ENCODE measurements at places on chromosomes 6 and 20. TPM values are rescaled to one million over a fixed set of nuclear protein-coding genes. Genes with fewer than 3 reads are reported as not detected.
A peak's percentile ranks its signal among the peaks of the same experiment; 100 is the strongest.

DNA sequence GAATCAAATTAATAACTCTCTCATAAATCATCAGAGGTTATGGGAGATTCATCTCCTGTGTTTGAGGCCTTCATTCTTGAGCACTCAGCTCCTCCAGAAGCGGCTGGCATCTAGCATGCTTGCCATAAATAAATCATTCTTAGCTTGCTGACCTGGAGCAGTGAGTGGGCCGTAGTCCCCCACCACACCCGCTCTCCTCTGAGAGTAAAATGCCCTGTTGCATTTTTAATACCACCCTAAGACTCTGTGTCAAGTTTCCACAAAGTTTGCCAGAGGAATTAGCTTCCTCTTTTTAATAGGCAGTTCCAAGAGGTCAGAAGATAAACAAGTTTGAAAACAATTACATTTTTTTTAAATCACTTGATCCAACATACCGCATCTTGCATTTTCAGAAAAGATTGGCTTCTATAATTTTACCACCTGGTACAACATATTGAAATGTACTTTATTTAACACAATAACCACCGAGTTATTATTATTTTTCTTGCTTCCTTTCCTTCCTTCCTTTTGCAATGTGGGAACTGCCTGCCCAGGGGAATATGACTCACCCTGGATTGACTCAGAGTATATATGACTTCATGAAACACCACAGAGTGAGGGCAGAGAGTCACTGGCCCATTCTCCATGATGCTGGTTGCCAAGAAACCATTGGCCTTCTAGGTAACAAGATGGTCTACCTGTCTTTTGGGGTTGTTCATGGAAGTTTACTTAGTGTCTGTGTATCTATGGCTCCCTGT, 29.4 kb upstream of the CLIC5 start:
- no peaks in the 10 kb centered on the region for H3K27me3 ChIP-seq
- no peaks in the 10 kb centered on the region for H3K36me3 ChIP-seq
- H3K27ac ChIP-seq: peak overlapping the region; percentile 58

- H3K4me3 ChIP-seq: no peak overlapping the region
- no peak overlapping the region for H3K27ac ChIP-seq
- no peaks in the 10 kb centered on the region for H3K27me3 ChIP-seq
- peaks cover 35% of the 10 kb centered on the region for H3K4me1 ChIP-seq
- H3K36me3 ChIP-seq: 0 out of 2 replicates have a peak, but pooled peaks cover 2% of the 10 kb centered on the region
- no peak for DNase-seq
Observed at GRCh38 chr6:25485821-25486534, 166.0 kb upstream of the SCGN start.

- peaks cover 14% of the 10 kb centered on the region for H3K4me1 ChIP-seq
- H3K27ac ChIP-seq: no peak overlapping the region
- no peak for DNase-seq
- H3K27me3 ChIP-seq: no peaks in the 10 kb centered on the region
- peaks cover 7% of the 10 kb centered on the region for H3K36me3 ChIP-seq
- no peak overlapping the region for H3K4me3 ChIP-seq
Observed at GRCh38 chr6:142266060-142266459, 35.7 kb upstream of the ADGRG6 start.

GRCh38 chr6:25832307-25832662, 433 bp upstream of the SLC17A1 start:
- H3K27me3 ChIP-seq: no peaks in the 10 kb centered on the region
- H3K36me3 ChIP-seq: no peaks in the 10 kb centered on the region
- no peak for DNase-seq
- no peak overlapping the region for H3K27ac ChIP-seq

DNA sequence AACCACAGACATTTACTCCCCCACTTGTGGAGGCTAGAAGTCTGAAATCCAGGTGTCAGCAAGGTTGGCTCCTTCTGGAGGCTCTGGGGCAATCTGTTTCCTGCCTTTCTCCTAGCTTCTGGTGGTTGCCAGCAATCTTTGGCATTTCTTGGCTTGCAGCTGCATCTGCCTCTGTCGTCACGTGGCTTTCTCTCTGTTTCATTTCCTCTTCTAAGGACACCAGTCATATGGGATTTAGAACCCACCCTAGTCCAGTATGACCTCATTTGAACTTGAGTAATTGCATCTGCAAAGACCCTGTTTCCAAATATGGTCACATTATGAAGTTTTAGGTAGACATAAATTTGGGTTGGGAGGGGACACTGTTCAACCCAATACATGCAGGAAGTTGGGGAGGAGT, 56.2 kb upstream of the EPB41L1 start:
- no peak overlapping the region for H3K4me3 ChIP-seq
- no peaks in the 10 kb centered on the region for H3K36me3 ChIP-seq
- no peak overlapping the region for H3K27ac ChIP-seq
- DNase-seq: no peak

DNA sequence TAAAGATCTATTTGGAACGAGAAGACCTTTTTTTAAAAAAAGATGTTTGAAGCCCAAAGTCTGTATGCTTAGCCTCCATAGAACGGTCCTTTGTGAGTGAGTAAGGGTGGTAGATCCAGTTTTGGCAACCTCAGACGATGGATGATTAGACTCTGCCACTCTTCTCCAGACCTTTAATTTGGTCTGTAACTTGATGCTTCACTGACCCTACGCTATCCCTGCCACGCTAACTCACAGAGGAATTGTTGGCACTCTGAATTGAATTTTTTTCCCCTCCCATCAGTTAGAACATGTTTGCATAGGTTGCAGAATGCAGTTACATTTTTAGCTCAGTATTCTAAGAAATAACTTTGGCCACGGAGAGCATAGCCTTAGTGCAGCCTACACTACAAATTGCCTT, 15.8 kb upstream of the DEK start:
- peaks cover 15% of the 10 kb centered on the region for H3K4me1 ChIP-seq
- no peak overlapping the region for H3K27ac ChIP-seq
- no peak for DNase-seq
- no peak overlapping the region for H3K4me3 ChIP-seq
- H3K36me3 ChIP-seq: peaks cover 13% of the 10 kb centered on the region

GRCh38 chr6:8282380-8282779, 153.0 kb downstream of the SLC35B3 start:
- H3K27ac ChIP-seq: no peak overlapping the region
- DNase-seq: no peak
- H3K36me3 ChIP-seq: no peaks in the 10 kb centered on the region
- H3K4me3 ChIP-seq: no peak overlapping the region

GRCh38 chr6:134902936-134903335, 47.0 kb downstream of the ALDH8A1 start:
- H3K4me1 ChIP-seq: peaks cover 22% of the 10 kb centered on the region
- no peak overlapping the region for H3K27ac ChIP-seq
- DNase-seq: no peak
- no peak overlapping the region for H3K4me3 ChIP-seq

GRCh38 chr6:56364827-56365339, 117.5 kb upstream of the COL21A1 start:
- peak overlapping the region; percentile 85 for H3K27ac ChIP-seq
- DNase-seq: peak; percentile 84
- H3K27me3 ChIP-seq: no peaks in the 10 kb centered on the region
- H3K4me3 ChIP-seq: peak overlapping the region; percentile 73
- H3K4me1 ChIP-seq: peaks cover 55% of the 10 kb centered on the region

DNA sequence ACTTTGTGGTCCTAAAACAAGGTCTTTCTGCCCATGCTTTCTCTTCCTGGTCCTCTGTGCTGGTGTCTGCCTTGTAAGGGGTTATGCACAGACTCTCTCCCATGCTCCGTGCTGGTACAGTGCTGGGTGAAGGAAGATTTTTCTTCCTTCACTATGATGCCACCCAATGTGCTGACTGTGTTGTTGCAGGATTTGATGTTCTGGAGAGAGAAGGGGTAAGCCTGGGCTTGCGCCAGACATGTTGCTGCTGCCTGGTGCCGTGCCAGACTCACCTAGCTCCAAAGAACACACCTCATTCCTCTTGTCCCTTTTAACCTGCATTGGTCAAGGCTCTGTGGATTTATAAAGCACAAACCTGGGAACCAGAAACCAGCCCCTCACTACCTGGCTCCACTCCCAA, 28.4 kb upstream of the ARMH2 start:
- no peak overlapping the region for H3K27ac ChIP-seq
- no peaks in the 10 kb centered on the region for H3K36me3 ChIP-seq
- H3K4me1 ChIP-seq: peaks cover 15% of the 10 kb centered on the region
- no peak for DNase-seq
- no peak overlapping the region for H3K4me3 ChIP-seq

GRCh38 chr20:21508230-21509078, 5.4 kb downstream of the NKX2-2 start:
- peak overlapping the region; percentile 0 for H3K4me3 ChIP-seq
- H3K4me1 ChIP-seq: peaks cover 31% of the 10 kb centered on the region
- H3K36me3 ChIP-seq: peaks cover 9% of the 10 kb centered on the region
- H3K27me3 ChIP-seq: peaks cover 50% of the 10 kb centered on the region

- H3K27me3 ChIP-seq: peaks cover 22% of the 10 kb centered on the region
- no peaks in the 10 kb centered on the region for H3K36me3 ChIP-seq
- no peak overlapping the region for H3K4me3 ChIP-seq
- DNase-seq: no peak
Observed at GRCh38 chr6:14621518-14621917, 503.9 kb downstream of the CD83 start.

- no peak overlapping the region for H3K4me3 ChIP-seq
- H3K4me1 ChIP-seq: peaks cover 8% of the 10 kb centered on the region
- peaks cover 2% of the 10 kb centered on the region for H3K27me3 ChIP-seq
- no peak overlapping the region for H3K27ac ChIP-seq
- DNase-seq: no peak
Observed at GRCh38 chr20:57402206-57403125, 11.3 kb downstream of the RBM38 start.

DNA sequence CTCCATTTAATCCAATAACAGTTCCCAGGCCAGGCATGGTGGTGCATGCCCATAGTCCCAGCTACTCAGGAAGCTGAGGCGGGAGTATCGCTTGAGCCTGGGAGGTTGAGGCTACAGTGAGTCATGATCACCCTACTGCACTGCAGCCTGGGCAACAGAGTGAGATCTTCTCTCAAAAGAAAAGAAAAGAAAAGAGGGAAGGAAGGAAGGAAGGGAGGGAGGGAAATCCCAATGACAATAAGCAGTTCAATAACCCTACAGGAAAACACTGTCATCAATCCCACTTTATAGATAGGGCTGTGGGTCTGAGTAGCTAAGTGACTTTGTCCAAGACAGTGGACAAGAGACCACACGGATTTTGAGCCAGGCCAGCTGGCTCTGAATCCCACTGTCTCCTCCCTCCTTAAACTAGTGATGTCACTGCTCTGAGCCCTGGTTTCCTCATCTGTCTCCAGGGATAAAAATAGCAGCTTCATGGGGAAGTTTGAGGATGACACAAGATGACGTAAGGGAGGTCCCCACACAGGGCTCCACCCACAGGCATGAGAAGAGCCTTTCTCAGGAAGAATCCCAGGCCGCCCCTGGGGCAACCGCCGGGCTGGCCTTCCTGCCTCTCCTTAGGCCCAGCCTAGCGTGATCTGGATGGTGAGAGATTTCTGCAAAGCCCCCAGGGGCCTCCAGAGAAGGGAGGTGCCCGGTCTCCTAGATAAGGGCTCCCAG, 7.2 kb upstream of the TRIB3 start:
- peak overlapping the region; percentile 87 for H3K27ac ChIP-seq
- DNase-seq: peak; percentile 68
- H3K4me3 ChIP-seq: no peak overlapping the region

- H3K4me3 ChIP-seq: no peak overlapping the region
- no peaks in the 10 kb centered on the region for H3K4me1 ChIP-seq
- H3K27ac ChIP-seq: no peak overlapping the region
- H3K27me3 ChIP-seq: no peaks in the 10 kb centered on the region
Observed at GRCh38 chr6:92538275-92538674, 881.1 kb downstream of the EPHA7 start.

DNA sequence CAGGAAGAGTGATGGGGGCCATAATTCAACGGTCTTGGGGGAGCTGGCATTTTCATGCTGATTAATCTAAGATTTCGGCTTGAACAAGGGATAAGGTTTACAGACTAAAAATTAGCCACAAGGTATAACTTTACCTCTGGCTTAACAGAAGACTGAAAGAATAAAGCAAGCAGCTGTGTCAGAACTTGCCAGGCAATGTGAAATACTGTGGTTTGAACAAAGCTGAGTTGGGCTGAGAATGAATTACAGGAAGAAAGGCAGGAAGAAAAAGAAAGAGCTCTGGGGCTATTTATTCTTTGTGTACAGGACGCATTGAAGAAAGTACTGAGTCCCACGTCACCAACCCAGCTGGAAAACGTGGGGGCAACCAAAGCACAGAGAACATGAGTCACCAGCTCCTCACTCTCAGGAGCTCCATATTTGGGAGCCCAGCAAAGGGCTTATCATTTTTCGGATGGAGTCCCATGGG, 121.5 kb upstream of the NEDD9 start:
- H3K36me3 ChIP-seq: no peaks in the 10 kb centered on the region
- peaks cover 9% of the 10 kb centered on the region for H3K4me1 ChIP-seq
- peaks cover 4% of the 10 kb centered on the region for H3K27me3 ChIP-seq
- no peak overlapping the region for H3K4me3 ChIP-seq
- DNase-seq: no peak

DNA sequence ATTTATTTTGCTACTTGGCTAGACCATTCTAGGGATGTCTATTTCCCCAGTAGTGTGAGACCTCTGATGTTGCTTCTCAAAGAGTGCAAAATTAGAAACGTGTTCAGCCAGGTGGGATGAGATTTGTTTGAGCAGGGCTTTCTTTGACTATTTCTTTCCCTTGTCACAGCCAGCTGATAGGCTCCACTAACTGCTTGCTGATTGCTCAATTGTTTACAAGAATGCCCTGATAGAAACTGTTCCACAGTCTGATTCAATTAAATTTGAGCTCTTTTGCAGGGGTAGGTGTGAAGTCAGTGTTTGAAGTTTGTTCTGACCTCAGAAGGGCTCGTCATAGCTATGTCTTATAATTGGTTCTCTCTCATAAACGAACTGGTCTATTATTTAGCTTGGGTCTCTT, 220.5 kb downstream of the FNDC1 start:
- H3K27ac ChIP-seq: no peak overlapping the region
- no peaks in the 10 kb centered on the region for H3K36me3 ChIP-seq
- DNase-seq: no peak
- H3K27me3 ChIP-seq: peaks cover 2% of the 10 kb centered on the region
- no peak overlapping the region for H3K4me3 ChIP-seq

DNA sequence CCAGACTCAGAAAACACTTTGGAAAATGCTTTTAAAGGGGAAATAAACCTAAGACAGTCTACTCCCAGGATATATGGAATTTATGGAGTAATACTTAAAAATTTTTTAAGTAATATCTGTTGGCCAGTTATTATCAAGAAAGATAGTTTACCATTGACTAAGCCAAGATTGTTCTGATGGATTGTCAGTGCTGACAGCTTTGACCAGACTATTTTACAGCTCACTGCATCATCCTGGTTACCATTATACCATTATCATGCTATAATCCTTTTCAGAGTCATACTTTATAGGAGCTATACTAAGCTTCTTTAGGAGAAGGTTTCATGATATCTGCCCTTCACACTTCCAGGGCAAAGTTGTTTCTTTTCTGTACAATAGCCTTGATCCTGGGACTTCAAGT, 16.5 kb downstream of the GTF2H5 start:
- H3K36me3 ChIP-seq: peaks cover 51% of the 10 kb centered on the region
- H3K4me3 ChIP-seq: no peak overlapping the region
- no peak for DNase-seq
- H3K4me1 ChIP-seq: peaks cover 17% of the 10 kb centered on the region
- no peak overlapping the region for H3K27ac ChIP-seq

The PPP1R16B gene
- not detected for total RNA-seq

The ZFP57 gene
- total RNA-seq: not detected

The PNPLA1 gene
- total RNA-seq: not detected

The SNAP25 gene
- not detected for total RNA-seq

The DEFB115 gene
- total RNA-seq: not detected

Measured in HFFc6 (cell line).